ENCODE measurements at places on chromosomes 4 and X. TPM values are rescaled to one million over a fixed set of nuclear protein-coding genes. Genes with fewer than 3 reads are reported as not detected.

GRCh38 chr4:149136951-149137620 lies 678.6 kb downstream of the IQCM start:
- H3K4me3 ChIP-seq: no peak overlapping the region
- no peaks in the 10 kb centered on the region for H3K36me3 ChIP-seq
- H3K4me1 ChIP-seq: no peaks in the 10 kb centered on the region
- no peak for DNase-seq

CPLX1 gene
- 0.62 TPM for total RNA-seq

SYTL4 gene
- 0.22 TPM for total RNA-seq

DNA sequence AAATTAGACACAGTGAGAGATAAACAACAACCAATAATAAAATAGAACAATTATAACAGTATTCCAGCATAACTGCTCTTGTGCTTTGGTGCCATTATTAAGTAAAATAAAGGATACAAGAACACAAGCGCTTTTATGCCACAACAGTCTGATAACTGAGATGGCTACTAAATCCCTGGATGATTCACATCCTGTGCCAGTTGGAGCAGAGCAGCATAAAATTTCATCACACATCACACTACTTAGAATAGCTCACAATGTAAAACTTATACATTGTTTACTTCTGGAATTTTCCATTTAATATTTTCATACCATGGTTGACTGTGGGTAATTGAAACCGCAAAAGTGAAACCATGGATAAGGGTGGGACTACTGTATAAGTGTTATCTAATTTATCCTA lies 399.9 kb upstream of the CNKSR2 start:
- H3K36me3 ChIP-seq: no peaks in the 10 kb centered on the region
- H3K27me3 ChIP-seq: no peaks in the 10 kb centered on the region
- H3K27ac ChIP-seq: no peak overlapping the region
- no peak for DNase-seq
- H3K4me3 ChIP-seq: no peak overlapping the region
- H3K4me1 ChIP-seq: no peaks in the 10 kb centered on the region

GRCh38 chr4:182662551-182662950 lies 254.6 kb downstream of the DCTD start:
- no peaks in the 10 kb centered on the region for H3K4me1 ChIP-seq
- H3K4me3 ChIP-seq: no peak overlapping the region
- no peaks in the 10 kb centered on the region for H3K27me3 ChIP-seq
- no peaks in the 10 kb centered on the region for H3K36me3 ChIP-seq

ART3 gene
- not detected for total RNA-seq

DNA sequence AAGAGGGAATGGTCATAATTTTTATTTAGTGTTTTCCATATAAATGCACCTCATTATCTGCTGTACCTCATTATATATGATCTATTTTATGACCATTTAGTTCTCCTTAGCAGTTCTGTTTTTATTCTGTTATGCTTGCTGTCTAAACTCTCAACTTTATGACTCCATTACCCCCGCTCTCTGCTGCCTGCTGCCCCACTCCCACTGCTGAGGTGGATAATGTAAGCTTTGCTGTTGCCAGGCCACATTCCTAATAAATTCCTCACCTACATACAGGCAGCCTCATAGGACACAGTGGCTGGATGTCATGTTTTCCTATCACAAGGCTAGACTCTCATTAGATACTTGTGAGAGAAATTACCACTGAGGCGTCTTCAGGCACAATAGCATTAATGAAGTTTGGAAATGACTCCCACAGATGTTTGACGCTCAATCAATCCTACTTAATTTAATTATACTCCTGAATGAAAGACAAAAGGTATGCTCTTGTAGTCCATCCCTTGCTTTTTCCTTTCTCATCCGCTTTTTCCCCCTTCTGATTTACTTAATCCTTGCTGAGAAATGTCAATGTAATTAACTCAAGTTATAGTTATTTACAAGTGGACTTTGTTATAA lies 497.5 kb upstream of the IGFBP7 start:
- no peak overlapping the region for H3K27ac ChIP-seq
- H3K4me3 ChIP-seq: no peak overlapping the region
- H3K27me3 ChIP-seq: no peaks in the 10 kb centered on the region
- H3K4me1 ChIP-seq: no peaks in the 10 kb centered on the region

TENT5D gene
- not detected for total RNA-seq

NPY1R gene
- not detected for total RNA-seq

- H3K27me3 ChIP-seq: no peaks in the 10 kb centered on the region
- no peaks in the 10 kb centered on the region for H3K36me3 ChIP-seq
- no peaks in the 10 kb centered on the region for H3K4me1 ChIP-seq
- no peak within 1 kb of the TSS for H3K27ac ChIP-seq
- H3K4me3 ChIP-seq: no peak within 1 kb of the TSS
Observed at GRCh38 chrX:9966775-9967408, at the start of gene CLDN34. TSS of gene CLDN34 (plus strand) at chrX:9967358. CDS start at chrX:9967358, 0 bp downstream.

GDPD2 gene
- not detected for total RNA-seq

TMEM192 gene
- 6.7 TPM for total RNA-seq

DNA sequence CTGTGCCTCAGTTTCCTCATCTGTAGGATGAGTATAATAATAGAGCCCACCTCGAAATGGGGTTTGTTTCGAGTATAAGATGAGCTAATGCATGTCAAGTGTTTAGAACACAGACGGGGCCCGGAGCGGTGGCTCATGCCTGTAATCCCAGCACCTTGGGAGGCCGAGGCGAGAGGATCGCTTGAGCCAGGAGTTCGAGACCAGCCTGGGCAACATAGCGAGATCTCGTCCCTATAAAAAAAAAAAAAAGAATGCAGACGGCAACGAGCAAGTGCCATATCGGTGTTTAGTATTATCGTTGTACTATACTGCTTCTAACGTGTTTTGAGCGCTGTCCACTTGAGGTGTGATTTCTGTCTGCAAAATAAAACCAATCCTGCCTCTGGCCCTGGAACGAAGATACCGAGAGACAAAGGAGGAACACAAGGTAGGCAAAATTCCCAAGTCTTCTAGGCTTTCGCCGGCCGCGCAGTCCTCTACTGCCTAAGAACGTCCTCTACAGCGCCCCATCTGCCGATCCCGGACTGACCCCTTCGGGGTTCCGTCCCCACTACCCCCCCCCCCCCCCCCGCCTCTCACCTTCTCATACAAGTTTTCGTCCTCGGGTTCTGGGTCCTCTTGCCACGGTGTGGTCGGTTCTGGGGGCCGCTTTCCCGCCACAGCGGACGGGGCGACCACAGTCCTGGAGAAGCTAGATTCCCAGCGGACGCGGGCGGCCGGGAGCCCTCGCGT lies 442 bp downstream of the NDUFB11 start:
- H3K4me1 ChIP-seq: peaks cover 12% of the 10 kb centered on the region
- H3K4me3 ChIP-seq: peak overlapping the region; percentile 87
- no peak for DNase-seq
- no peaks in the 10 kb centered on the region for H3K27me3 ChIP-seq

EFHC2 gene
- 1.1 TPM for total RNA-seq

MMRN1 gene
- total RNA-seq: 2.0 TPM

- no peak overlapping the region for H3K4me3 ChIP-seq
- no peak overlapping the region for H3K27ac ChIP-seq
- DNase-seq: no peak
- H3K4me1 ChIP-seq: no peaks in the 10 kb centered on the region
Observed at GRCh38 chr4:158870282-158870625, 101.4 kb downstream of the FNIP2 start.
